ENCODE measurements at places on chromosomes 4 and X.

- DNase-seq = no peak
These were observed 7.1 kb downstream of the KLF3 start for GRCh38 chr4:38670939-38671591.

GRCh38 chrX:119118780-119119395, 8.7 kb downstream of the KIAA1210 start:
- DNase-seq = peak; percentile 6

DNA sequence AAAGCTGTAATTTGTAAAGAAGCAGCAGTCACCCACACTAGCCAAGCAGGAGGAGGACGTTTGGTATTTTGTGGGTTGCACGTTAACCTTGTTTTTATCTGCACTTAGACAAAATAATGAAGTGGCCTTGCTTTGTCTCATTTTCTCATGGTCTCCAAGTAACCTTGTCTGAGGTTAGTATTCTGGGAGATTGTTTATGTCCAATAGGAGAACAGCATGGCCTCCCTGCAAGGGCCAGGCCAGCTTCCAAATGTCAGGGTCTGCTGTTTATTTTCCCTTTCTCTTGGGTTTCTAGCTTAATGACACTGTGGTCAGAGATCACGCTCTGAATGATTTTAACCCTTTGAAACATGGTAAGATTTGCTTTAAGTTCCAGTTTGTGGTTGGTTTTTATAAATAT, 29.9 kb downstream of the PNMA6E start:
- no peak for DNase-seq

DNA sequence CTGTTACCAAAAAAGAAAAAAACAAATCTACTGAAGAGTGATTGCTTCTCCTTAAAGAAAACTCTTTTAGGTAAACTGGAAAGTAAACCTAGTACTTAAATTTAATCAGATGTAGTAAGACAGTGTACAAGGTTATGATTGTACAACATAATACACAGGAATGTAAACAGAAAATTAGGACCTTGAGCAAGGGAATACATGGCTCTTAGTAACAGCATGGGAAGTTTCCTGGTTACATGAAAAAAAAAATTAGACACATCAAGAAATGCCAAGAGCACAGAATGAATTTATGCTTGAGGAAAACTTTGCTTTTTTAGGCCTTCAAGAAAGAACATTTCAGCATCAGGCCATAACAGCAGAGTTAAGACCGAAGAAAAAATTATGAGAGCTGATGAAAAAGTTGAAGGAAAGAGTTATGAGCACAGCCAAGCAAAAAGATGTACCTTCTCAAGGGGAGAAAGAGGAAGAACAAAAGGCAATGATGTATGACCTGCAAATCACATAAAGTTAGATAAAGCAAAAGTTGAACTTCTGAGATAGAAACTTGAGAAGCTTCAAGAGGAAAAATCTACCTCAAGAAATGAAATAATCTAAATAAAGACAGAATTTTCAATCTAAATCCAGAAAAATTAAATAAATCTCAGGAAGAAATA, 311.6 kb downstream of the GALNTL6 start:
- no peak for DNase-seq

DNA sequence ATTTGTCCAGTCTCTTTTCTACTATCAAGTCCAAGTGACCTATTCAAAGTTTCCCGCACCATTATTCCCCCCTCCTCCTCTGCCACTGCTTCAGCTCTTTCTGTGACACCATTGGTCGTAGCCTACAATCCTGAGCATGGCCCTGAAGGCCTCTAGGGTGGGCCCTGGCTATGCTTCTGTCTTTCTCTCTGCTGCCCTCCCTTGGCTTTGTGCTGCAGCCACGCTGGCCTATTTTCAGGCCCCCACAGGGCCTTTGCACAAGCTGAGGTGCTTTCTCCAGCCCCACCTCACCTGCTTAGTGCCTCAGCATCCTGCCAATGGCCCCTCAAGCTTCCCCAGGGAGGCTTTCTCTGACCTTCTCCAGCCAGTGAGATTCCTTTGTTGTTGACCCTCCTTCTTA, 156.5 kb downstream of the NHS start:
- no peak for DNase-seq

- no peak for DNase-seq
These were observed 800 bp downstream of the PF4V1 start for GRCh38 chr4:73853718-73854473.

- DNase-seq = no peak
These were observed 12.2 kb upstream of the NUP54 start for GRCh38 chr4:76160355-76160754.

DNA sequence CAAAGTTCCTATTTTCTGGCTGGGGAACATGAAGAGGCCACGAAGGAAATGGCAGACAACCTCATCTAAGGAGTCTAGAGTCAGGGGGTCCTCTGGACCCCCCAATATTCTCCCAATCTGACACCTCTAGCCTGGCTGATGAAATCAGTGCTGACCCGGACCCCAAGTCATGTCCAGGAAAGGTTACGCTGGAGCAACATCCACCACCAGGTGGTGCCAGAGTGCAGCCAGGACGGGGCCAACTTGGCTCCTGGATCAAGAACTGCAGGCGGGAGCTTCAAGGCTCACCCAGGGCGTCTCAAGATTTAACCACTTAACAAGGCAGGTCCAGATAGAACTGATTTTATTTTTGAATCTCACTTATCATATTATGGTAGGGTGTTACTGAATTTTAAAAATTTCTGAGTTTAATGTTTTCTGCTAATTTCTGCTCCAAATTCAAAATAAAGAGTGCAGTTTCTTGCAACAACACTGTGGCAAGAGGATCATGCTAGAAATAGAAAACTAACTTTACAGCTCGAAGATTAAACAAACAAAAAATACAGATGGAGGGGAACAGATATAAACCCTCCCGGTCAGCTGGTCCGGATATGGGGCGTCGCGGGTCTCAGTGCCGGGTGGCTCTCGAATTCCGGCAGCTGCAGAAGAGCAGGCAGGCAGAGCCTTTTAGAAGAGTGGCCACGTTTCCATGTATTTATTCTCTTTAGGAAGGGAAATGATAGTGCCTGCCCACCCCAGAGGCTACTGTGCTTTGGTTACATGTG, 135.5 kb downstream of the AFAP1 start:
- peak; percentile 54 for DNase-seq

DNA sequence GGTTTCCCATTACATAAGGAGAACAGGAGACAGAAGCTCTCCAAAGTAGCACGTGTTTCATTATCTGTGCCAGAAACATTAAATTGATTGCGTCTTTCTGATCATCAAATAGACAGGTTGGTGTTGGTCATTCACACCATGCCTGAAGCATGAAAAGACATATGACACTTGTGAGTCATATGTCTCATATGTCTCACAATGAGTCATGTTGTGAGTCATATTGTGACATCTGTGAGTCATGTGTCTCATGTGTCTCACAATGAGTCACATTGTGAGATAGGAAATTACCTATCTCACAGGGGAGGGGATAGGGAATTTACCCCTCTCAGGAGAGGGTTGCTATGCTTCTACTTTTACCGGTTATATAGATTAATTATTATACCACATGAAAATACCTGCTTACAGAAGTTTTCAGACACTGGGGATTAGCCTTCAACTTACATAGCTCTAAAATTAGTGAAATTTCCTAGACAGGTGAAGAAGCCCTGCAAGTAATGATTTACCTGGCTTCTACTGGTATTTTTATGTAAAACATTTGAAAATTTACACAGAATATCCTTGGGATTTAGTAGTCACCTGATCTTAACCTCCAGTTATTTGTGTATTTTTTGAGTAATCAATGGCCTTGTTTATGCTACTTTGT, 80.8 kb downstream of the NPFFR2 start:
- no peak for DNase-seq

- DNase-seq = no peak
These were observed 13.4 kb downstream of the ARHGEF6 start for GRCh38 chrX:136767104-136767941.

DNA sequence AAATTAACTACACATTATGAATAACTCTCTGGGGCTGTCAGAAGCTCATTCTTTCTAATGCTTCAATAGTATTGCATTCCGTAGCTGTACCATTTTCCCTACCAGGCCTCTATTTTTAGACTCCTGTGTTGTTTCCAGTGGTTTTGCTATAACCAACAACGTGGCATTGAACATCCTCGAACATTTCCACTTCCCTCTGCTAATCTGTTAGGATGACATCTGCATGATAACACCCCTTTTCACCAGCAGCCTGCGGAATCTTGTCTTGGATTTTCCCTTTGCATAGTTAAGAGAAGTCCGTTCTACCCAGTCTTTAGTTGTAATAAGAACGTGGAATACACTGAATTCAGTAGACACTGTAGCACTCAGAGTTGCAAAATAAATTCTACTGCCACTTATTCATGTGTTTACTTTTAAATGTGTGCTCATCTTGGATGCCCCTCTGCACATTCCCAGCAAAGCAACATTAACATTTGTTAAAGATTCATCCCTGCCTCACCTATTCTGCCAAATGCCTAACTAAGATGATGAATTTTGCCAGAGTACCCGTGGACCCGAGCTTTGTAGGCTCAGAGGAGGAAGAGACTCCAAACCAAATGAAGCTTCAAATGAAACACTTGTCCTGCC, 55.6 kb downstream of the SEL1L3 start:
- no peak for DNase-seq

DNA sequence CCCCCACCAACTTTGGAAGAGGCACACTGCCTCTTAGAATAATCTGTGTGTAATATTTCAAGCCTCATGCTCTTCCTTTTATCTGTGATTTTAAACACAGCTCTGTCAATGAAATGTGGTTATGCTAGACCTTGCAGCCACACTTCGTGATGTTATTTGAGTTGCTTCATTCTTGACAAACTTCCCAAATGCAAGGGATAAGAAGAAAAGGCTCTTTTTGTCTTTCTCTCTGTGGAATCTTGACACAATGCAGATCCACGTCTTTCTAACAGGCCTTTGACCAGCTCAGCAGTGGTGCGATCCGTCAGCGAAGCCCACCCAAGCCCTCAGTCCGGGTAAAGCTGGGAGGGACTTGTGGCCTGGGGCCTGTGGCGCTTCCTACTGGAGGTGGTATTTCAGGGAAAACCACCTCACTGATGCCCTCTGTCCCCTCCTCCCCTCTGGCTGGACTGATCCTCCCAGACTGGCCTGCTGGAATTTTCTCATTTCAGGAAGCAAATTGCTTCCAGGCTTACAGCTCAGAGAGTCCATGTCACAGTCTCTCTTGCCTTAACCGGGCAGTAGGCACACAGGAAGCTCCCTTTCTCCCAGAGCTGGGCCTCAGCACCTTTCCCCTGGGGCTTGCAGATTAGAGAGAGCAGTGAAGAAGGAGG, 19.5 kb upstream of the CCKAR start:
- DNase-seq = no peak

DNA sequence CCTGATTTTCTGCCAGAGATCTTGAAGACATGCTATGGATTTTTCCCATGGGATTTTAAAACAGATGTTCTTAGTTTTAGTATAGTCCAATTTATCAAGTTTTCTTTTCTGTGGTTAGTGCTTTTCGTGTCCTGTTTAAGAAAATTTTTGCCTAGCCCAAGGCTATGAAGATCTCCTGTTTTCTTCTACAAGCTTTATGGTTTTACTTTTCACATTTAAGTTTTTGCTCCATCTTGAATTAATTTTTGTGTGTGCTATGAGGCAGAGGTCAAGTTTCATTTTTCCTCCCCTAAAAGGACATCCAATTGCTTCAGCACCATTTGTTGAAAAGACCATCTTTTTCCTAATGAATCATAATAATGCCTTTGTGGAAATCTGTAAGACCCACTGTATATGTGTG, 65.6 kb downstream of the POLR2B start:
- DNase-seq = no peak

DNA sequence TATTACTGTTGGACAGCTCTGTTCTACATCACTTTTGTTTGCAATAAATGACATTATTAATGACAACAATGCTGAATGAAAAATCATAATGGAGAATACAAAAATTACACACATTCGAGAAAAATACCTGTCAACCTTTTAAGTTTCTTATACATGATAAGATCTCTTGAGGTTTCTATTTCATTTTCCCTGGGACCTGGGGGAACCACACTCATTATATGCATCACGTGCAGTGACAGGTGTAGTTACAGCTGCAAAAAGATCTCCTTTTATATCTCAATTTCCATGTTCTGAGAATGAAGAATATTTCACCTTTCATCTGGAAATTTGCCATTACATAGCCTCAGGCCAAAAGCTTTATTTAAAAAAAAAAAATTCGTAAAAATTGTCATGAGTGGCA, 1347.0 kb upstream of the AGA start:
- no peak for DNase-seq

DNA sequence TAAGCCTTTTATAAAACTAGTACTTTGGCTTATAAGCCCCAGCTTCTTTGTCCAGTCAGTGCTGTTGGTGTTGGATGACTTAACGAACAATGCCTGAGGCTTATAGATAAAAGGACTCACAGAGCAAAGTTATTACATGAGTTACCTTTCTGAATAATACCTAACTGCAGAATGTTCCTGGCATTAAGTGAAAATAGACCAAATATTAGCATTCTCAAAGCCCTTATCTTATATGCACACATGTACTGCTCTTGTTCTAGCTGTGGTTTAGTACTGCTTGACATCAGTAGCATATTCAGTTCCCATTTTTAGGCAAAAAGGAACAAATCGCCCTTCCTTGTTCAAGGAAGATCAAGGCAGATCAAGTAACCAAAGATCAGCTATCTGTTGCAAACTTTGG, 131.6 kb downstream of the ZNF330 start:
- no peak for DNase-seq

- DNase-seq = no peak
These were observed 42.8 kb upstream of the PRDM8 start for GRCh38 chr4:80154545-80154933.

GRCh38 chr4:9762823-9763475, 18.5 kb upstream of the DRD5 start:
- DNase-seq = no peak

DNA sequence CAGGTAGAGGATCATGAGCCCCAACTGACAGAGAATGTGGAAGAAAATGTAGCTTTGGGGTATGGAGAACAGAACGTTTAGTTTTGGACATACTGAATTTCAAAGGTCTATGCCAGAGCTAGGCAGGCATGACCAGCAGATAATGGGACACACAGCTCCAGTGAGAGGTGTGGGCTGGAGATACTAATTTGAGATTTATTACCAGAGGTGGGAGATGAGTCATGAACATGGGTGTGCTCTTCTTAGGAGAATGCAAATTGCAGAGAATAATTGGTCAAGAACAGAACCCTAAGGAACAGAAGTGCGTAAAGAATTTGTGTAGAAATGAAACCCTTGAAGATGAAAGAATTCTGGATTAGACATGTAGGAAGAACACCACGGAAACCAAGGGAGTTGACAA, 125.2 kb downstream of the PACRGL start:
- no peak for DNase-seq

DNA sequence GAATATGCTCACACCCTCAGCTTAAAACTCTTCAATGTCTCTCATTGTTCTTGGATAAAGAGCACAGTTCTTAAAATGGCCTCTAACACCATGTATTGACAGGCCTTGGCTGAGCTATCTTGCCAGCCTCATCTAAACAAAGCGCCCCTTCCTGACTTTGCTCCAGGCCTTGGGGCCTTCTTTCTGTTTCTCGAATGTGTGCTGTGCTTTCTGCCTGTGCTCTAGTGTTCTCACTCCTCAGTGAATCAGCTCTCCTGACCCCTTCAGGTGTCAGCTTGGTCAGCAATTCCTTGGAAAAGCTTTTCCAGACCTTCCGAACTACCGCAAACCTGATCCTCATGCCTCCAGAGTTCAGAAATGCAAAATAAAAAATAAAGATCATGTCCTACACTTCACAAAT, 346.3 kb upstream of the FSTL5 start:
- DNase-seq = no peak

Measured in stimulated activated CD8-positive, alpha-beta memory T cell treated with anti-CD3 and anti-CD28 coated beads, Interleukin-4, amount 100 ng/mL, for 4 hours (primary cell).